ENCODE measurements at places on chromosomes 2 and 18. TPM values are rescaled to one million over a fixed set of nuclear protein-coding genes. Genes with fewer than 3 reads are reported as not detected.

GRCh38 chr2:234444242-234444730 lies 52.6 kb downstream of the ARL4C start:
- DNase-seq = no peak

GRCh38 chr2:29182920-29183319 lies 67.7 kb downstream of the CLIP4 start:
- no peak for DNase-seq

DNA sequence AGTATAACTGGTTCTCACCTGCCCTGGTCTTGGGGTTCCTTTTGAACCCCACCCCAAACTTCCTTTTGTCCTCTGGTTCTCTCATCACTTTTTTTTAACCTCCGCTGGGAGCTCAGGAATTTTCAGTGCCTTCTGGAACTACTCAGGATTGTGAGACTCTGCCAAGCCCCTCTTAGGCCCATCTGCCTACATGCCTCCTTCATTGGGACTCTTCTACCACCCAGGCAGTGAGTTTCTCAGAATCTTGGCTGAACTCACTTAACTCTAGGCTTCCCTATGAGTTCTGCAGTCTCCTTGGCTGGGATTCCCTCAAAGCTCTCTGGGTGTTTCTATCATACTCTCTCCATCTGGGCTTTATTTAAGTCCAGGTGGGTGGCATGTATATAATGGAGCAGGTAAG lies 86.3 kb downstream of the MDH1 start:
- no peak for DNase-seq

GRCh38 chr2:103028181-103028580 lies 266.4 kb downstream of the TMEM182 start:
- no peak for DNase-seq

- DNase-seq = no peak
Observed at GRCh38 chr2:159086342-159086741, 117.9 kb downstream of the TANC1 start.

GRCh38 chr2:8281950-8282857 lies 399.7 kb upstream of the ID2 start:
- DNase-seq = no peak

DNA sequence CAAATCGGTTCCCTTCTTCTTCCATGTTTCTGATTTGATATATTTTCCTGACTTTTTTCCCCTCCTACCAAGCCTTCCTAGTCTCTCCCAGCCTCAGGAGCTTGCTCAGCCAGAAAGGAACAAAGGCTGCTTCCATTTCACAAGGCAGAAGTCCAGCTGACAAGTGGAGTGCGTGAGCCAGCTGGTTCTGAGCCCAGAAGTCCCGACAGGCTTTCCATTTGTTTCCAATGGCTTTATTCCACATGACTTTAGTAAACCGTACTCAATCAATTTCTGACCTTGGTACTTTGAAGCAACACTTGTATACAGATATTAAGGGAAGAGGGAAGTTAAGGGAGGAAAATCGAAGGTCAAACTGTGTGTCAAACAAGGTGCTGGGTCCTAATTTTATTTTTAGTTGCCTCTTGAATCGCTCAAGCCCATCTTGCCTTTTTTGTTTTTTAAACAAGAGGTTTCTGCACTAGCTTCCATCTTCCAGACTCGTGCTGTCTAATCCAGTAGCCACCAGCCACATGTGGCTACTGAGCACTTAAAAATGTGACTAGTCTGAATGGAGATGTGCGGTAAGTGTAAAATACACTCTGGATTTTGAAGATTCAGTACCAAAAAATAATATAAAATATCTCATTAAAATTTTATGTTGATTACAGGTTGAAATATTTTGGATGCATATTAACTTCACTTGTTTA lies 36.2 kb downstream of the WIPF1 start:
- no peak for DNase-seq

DNA sequence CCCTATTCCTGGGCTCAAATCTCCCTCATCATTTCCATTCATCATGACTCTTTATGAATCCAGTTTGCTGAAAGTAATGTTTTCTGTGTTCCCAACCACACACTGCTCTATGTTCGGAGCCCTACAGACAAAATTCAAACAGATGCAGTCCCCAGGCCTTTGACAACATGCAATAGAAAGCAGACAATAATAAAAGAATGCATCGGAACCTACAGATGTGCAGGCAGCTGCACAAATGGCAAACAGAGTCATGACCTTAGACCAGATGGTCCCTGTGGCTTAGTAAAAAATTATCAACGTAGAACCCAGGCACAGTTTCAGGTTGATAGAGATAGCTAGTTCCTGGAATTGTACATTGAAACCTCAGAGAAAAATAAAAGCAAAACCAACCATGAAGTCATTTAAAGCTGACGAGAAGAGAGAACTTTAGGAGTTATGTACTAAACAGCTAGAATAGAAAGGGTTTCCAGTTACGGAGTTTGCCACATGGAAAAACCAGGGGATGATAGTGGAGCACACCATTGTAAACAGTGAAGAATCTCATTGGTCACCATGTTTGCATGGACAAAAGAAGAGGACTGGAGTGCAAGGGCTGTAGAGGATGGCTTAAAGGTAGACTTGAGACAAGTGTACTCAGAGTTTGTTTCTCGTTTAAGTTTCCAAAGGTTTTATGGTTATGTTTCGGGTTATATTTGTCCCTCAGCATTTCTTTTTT lies 23.2 kb upstream of the ACVR1 start:
- DNase-seq = no peak

MAP4K4 gene
- 34.7 TPM for total RNA-seq

RNF144A gene
- 18.9 TPM for total RNA-seq

ACOXL gene
- total RNA-seq = 0.32 TPM
